B cell (primary cell): ENCODE measurements at places on chromosomes 5 and 9. TPM values are rescaled to one million over a fixed set of nuclear protein-coding genes. Genes with fewer than 3 reads are reported as not detected.
A peak's percentile ranks its signal among the peaks of the same experiment; 100 is the strongest.

- H3K4me3 ChIP-seq: no peak overlapping the region
- H3K27ac ChIP-seq: no peak overlapping the region
- no peaks in the 10 kb centered on the region for H3K36me3 ChIP-seq
These were observed 185.7 kb downstream of the MARCHF11 start for GRCh38 chr5:15993919-15994318.

GRCh38 chr5:178120607-178121357 lies 7.5 kb downstream of the N4BP3 start:
- H3K27ac ChIP-seq: no peak overlapping the region
- H3K36me3 ChIP-seq: peaks cover 42% of the 10 kb centered on the region
- H3K4me1 ChIP-seq: peaks cover 66% of the 10 kb centered on the region
- DNase-seq: peak; percentile 88
- no peaks in the 10 kb centered on the region for H3K27me3 ChIP-seq

Gene CDX1
- not detected in 2 replicates for total RNA-seq

DNA sequence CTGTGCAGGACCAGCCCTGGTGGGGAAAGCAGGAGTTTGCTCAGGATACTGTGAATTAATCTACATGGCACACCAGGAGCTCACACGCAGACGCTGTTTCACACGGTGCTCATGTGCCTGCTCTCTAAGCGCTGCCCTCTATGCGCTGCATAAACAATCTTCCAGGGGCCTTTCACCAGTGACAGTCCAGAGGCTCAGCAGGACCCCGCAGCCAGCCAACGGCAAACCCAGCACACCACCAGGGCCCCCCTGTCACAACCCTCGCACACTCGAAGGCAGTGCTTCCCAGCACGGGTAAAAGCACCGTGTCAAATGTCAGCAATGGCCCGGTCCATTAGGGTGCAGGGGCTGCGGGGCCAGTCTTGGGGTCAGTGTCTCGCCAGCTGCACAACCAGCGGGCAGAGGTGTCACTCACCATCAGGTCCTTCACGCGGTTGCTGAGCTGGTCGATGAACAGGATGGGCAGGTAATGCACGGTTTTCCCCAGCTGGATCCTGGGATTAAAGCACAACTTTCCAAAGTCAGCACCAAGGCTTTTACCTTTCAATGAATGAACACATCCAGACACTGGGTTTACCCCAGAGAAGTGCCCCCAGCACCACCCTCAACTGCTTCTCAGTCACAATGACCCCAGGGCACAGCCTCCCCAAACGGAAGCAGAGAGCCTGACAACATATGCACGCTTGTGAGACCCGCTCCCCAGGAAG lies 7.3 kb downstream of the CLPTM1L start:
- no peaks in the 10 kb centered on the region for H3K4me1 ChIP-seq
- H3K27me3 ChIP-seq: no peaks in the 10 kb centered on the region
- no peak overlapping the region for H3K27ac ChIP-seq

GRCh38 chr5:146902471-146902870 lies 23.9 kb upstream of the PPP2R2B start:
- no peaks in the 10 kb centered on the region for H3K36me3 ChIP-seq
- H3K27me3 ChIP-seq: no peaks in the 10 kb centered on the region
- DNase-seq: no peak
- H3K4me1 ChIP-seq: no peaks in the 10 kb centered on the region
